ENCODE measurements at places on chromosomes 13 and 19.

DNA sequence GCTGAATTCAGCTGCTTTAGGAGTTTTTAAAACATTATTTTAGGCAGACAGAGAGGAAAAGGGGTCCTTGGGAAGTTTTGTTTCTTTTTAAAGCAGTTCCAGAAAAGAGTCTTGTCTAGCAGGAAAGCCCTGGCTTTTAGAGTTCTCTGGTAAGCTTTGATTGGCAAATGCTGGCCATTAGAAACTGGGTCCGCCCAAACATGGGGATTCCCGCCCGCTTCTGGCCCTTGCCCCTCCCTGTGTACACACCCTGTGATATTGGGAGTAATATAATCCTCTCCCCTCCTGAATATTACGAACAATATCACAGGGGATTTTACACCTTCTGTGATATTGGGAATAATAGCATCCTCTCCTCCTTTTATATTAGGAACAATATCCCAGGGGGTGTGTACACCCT, 58.9 kb downstream of the ERICH4 start:
- no peak for DNase-seq

- no peak for DNase-seq
Measured at GRCh38 chr19:33295621-33296487, 6.5 kb downstream of the CEBPA start.

DNA sequence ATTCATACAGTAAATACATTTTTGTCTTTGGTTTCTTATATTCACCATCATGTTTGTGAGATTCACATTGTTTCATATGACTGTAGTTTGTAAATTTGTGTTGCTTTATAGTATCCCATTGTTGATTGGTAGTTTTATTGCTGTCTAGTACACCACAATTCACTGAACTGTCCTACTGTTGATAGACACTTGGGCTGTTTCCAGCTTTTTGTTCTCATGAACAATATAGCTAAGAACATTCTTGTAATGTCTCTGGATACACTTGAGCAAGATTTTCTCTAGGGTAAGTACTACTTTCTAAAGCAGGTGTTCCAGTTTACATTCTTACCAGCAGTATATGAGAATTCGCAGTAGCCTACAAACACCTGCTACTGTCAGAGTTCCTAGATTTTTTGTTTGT, 37.8 kb downstream of the SKA3 start:
- DNase-seq = no peak

DNA sequence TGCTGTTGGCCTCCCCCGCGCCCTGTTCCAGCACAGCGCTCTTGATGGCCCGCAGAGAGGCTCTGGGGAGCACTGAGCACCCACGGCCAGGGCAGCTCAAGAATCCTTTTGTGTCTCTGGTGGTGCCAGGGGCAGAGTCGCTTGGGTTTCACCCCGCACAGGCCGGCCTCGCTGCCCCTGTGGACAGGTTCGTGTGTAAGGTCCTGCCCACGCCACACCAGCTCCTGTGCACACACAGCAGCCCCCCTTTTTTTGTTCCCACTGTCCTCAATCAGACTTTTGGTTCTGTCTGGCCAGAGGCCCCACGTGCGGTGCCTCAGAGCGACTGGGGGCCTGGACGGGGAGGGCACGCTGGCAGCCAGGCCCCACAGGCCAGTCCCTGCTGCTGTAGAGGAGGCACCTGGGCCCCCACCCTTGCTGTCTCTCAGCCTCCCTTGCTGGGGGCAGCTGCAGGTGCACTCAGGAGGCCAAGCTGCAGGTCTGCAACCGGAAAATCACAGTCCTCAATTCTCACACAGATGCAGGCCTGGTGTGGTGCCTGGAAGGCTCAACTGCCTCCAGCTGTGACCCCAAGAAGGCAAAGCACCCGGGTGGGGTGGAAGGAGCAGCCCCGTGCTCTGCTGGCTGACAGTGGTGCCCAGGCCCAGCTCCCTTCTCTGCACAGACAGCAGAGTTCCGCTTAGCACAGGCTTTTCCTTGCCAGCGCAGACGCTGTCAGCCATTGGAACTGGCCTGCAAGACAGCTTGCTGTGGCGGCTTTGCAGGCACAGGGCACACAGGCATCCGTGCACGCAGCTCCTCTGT, 12.6 kb upstream of the F7 start:
- DNase-seq = no peak

DNA sequence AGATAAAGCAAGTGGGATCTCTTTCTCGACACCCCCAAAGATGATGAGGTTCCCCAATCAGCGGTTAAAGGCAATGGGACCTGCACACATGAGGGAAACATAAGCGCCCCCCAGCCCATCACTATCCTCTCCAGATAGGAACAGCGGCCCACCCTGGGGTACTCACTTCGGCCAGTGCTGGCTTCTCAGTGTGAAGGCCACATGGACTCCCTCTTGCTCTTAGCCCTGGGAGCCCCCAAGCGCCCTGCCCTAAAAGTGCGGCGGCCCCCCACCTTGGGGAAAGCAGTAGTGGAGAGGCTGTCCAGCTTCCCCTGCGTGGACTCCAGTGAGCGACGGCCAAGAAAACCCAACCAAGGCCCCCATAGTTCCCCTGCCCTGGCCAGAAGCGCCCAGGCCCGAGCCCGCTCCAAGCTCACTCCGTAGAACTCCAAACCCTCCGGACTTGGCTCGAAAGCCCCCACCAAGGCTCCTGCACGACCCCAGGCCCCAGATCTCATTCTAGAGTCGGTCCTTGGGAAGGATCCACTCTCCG, 1.0 kb downstream of the CACNA1A start:
- no peak for DNase-seq

DNA sequence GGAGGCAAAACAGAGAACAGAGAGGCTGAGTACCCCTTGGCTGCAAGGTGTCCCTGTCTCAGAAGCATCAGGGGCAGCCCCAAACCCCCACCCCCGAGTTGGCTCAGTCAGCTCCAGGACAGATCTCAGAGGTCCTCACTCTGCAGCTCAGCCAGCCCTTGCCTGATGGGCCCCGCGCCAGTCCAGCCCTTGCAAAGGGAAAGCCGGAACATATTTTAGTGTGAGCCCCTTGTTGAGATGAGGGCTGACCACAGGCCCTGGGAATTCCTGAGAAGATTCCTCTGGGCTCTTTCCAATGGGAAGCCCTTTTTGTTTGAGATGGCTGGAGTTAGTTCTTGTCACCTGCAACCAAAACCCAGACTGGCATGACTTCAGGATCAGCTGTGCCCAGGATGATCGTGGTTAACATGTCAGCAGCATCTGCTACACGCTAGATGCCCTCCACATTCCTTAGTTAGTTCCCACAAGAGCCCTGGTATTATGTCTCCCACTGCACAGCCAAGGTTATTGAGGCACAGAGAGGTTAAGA, 33.9 kb upstream of the CCNE1 start:
- DNase-seq = peak; percentile 48

DNA sequence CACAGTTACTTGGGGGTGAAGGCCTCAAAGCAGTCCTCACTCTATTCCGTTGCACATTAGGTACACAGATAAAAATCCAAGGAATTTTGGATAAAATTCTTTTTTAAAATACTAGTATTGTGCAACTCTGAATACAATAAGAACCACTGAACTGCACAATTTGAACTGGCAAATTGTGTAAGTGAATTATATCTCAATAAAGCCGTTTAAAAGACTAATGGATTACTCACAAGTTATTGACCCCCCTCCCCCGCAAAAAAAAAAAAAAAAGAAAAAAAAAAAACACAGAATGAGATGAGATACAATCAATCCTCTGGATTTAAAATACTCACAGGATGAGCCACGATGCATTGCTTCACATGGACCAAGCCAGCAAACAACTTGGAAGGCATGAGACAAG, 86.4 kb downstream of the CRYL1 start:
- DNase-seq = no peak

- no peak for DNase-seq
Measured at GRCh38 chr19:4494691-4495064, 22.6 kb downstream of the HDGFL2 start.

Data from astrocyte of the hippocampus (primary cell).